ENCODE measurements at places on chromosomes 6 and 20.

DNA sequence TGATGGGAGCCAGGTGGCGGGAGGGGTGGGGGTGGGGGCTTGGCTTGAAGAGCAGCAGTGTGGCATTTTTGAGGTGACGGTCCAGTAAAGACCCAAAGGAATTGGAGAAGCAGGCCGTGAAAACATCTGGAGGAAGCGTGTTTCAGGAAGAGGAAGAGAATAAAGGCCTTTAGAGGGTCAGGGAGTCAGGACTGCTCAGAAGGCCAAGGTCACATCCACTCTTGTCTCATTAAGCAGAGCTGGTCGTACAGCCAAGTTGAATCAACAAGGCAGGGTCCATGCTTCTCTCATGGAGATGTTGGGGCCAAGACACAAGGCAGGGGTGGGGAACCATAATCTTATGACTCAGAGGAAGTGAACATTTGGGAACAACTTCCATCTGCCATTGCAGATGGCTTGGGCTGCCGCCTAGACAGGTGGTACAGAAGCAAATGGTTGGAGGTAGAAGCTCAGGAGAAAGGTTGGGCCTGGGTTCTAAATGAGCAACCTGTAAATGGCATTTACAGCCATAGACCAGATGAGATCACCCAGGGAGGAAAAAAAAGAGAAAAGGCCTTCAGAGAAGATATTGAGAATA, 179.6 kb downstream of the TTLL2 start:
- no peak for DNase-seq

GRCh38 chr6:15947436-15947835, 181.4 kb upstream of the MYLIP start:
- no peak for DNase-seq

GRCh38 chr6:12069891-12070529, 57.9 kb downstream of the HIVEP1 start:
- DNase-seq: no peak

DNA sequence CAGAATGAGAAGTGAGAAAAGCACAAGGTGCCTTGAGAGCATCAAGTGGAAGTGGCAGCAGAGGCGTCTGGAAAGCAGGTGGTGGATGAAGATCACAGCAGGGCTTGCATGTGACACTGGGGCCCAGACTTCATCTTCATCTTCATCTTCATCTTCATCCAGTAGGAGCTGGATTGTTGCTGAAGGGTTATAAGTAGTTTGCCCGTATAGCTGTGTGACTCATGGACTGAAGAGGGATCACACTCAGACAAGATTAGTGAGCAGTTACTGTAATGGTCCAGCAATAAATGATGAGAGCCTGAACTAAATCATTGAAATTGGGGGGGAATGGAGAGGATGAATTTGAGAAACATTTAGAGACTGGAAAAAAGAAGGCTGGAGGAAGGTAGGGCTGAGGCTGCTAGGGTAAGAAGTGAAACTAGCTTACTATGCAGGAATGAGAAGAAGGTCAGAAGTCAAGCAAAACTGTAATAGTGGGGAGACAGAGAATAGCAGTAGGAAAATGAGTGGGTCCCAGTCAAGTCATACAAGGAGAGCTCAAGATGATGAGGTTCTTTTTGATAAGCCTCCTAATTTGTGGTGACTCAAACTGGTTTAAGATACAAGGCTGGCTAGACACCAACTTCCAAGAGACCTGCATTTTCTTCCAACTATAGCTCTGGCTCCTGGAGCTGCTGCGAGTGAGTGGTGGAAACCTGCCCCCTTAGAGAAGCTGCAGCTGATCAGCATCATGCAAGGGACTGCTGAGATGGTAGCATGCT, 92.3 kb upstream of the BEND6 start:
- peak; percentile 57 for DNase-seq

- DNase-seq: peak; percentile 50
Measured at GRCh38 chr6:24666097-24666640, 530 bp downstream of the TDP2 start.

- DNase-seq: no peak
Measured at GRCh38 chr20:270517-270916, 13.0 kb downstream of the DEFB132 start.
